ENCODE measurements at places on chromosomes 4 and X.
A peak's percentile ranks its signal among the peaks of the same experiment; 100 is the strongest.

DNA sequence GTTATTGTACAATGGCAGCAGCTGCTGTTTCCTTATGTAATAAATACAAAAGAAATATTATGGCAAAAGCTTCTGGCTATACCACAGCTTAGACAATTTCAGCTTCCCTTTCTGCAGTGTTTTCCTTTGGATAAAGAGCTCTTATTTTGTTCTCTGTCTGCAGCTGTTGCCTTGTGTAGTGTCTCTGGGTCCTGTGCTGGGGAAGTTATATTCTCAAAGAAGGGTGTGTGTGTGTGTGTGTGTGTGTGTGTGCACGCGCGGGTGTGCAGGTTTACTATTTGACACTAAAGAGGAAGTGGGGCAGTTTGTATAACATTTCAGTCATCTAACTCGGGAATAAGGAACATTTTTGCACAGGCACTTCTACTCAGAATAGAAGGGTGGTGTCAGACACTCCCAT lies 83.6 kb downstream of the REPS2 start:
- DNase-seq = no peak

GRCh38 chrX:13805241-13805640 lies 11.7 kb downstream of the GPM6B start:
- no peak for DNase-seq

GRCh38 chrX:44922980-44923379 lies 50.0 kb downstream of the KDM6A start:
- DNase-seq = no peak

GRCh38 chrX:65690057-65690855 lies 22.8 kb downstream of the MSN start:
- DNase-seq = peak; percentile 82

- DNase-seq = peak; percentile 35
Measured at GRCh38 chr4:136725286-136726081, 806.8 kb downstream of the PCDH18 start.

- peak; percentile 22 for DNase-seq
Measured at GRCh38 chr4:137067735-137068134, 464.6 kb downstream of the PCDH18 start.

DNA sequence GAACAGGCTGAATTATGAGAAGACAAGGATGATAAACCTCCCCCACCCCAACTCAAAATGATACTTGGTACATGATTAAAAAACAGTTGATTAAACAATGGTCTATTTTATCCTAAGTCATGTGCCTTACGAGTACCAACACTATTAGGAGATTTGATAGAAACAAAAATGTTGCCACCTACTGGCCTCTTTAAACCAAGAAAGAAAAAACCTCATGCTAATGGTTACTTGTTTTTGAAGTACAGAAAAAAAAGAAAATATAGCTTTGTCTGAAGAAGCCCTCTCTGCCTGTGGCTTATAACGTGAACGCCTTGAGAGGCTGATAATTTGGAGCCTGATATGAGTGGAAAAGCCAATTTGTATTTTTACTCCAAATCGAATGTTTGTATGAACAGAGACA lies 538.2 kb downstream of the DMD start:
- no peak for DNase-seq

GRCh38 chr4:567457-568350 lies 8.4 kb downstream of the TMEM271 start:
- no peak for DNase-seq

GRCh38 chrX:150926304-150926703 lies 27.8 kb upstream of the CD99L2 start:
- DNase-seq = no peak

GRCh38 chr4:85591406-85592098 lies 116.6 kb downstream of the ARHGAP24 start:
- peak; percentile 40 for DNase-seq

DNA sequence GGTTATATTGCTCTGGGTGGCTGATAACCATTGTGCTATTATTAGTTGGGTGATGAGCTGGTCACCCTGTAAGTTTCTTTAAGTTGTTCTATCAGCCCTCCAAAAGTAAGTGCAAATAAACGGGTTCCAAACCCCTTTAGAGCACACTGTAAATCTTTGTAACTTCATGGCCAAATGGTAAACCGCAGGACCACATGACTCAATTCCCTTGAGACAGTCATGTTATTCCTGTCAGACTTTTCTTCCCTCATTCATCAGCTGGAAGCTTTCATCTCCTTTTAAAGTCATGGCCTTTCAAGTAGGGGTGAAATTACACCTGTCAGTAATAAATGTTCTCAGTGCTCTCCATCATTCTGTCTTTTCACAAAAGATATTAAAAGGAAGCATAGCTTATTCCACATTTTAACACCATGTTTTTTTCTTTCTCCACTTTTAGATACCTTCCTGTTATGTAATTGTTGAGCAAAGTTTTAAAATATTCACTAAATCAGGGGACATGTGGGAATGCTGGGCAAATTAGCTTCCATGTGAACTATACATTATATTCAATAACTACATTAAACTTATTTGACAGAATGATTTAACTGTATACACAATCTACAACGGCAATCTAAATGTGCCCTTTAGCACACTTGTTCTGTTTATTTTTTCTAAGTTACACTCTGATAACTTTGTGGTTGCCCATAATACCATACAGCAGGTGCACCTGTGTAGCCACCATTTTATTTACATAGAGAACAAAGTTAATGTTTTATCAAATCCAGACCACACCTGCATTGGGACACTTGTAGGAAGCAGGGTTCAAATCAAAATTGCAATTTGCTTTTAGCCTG lies 275.5 kb downstream of the CFAP299 start:
- DNase-seq = peak; percentile 47

DNA sequence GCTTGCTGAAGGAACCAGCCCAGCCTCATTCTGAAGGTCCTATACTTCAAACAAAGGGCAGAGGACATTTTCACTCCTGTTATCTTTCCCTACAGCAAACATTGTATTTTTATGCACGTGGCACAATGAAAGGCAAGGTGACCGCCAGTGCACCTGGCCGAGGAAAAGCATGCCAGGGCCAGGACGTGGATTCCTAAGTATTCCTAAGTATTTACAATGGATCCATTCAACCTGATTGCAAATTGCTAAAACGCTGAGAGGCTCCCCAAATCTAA lies 127.9 kb upstream of the FTHL17 start:
- no peak for DNase-seq

DNA sequence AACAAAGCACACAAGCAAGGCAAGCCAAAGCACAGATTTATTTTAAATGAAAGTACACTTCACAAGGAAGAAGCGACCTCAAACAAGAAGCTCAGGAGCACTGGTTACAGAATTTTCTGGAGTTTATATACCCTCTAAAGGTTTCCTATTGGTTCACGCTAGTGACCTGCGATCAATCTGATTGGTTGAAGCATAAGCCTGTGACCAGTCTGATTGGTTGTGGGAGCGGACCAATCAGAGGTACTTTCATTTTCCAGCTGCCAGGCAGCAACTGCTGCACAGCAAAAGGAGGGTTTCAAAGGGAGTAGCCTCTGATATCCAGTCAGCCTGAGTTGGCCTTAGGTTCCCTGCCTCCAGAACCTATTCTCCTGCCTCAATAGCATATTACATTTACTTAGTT lies 4.6 kb upstream of the AREG start:
- DNase-seq = no peak

DNA sequence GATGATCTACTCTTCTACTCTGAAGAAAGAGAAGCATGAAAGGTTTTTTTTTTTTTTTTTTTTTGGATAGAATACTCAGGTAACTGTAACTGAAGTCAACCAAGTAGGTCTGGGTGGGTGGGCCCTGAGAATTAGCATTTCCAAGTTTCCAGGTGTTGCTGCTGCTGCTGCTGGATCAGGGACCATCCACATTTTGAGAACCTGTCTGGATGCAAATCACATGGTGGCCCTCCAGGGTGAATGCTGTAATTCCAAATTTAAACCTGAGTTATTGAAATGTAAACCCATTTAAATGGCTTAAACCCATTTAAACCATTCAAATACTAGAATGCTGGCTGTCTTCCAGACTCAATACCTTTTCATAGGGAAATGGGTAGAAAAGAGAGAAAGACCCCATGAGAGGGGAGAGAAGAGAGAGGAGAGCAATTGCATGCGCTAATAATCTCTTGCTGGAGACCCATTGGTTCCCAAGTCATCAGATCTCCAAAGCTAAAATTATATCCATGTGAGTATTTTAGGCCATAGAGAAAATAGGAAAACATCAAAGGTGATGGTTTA lies 17.6 kb downstream of the SUPT20HL1 start:
- DNase-seq = no peak

- no peak for DNase-seq
Measured at GRCh38 chrX:25017667-25018247, 2.0 kb upstream of the ARX start.

- DNase-seq = peak; percentile 61
Measured at GRCh38 chrX:40085102-40085551, 12.6 kb downstream of the BCOR start.

DNA sequence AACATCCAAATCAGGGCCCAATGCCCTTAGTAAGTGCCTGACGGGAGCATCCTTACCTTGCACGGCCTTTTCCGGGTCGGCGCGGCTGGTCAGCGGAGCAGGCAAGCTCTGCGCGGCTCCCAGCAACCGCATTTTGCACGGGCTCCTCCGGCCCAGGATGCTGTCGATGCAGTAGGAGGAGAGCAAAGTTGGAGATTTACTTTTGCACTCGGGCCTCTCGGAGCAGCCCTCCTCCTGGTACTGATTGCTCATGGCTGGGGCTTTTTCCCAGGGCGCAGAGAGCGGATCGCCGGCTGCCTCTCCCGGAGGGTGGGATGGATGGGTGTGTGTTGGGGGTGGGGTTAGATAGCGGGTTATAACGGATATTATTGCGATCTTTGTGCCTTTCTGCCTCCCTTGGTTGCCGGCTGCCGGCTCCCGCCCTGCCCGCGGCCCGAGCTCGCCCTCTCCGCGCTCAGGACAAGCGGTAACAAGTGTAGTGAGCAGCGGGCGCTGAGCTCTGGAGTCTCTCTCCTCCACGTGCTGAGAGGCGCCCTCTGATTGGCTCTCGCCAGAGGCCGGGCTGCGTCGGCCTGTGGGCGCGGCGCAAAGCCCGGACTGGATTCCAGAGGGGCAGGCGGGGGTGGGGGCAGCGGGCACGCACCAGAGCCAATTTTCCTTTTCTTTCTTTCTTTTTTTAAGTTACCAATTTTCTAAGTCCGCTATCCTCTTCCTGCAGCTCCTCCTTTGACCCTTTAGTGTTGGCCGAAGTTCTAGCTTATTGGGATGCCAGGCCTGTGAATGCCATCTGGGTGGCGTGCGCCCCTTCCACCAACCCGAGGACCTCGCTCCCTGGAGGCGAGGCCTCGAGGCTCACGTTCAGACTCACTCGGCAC lies at the start of gene ARX:
TSS of gene ARX (minus strand) at position 480 of the 875 bp plus-strand sequence. CDS start at position 252, 228 bp downstream.
- DNase-seq = peak; percentile 14

- DNase-seq = no peak
Measured at GRCh38 chr4:102399021-102399420, 53.7 kb upstream of the SLC39A8 start.

- DNase-seq = no peak
Measured at GRCh38 chr4:173837517-173837916, 307.5 kb upstream of the HAND2 start.

DNA sequence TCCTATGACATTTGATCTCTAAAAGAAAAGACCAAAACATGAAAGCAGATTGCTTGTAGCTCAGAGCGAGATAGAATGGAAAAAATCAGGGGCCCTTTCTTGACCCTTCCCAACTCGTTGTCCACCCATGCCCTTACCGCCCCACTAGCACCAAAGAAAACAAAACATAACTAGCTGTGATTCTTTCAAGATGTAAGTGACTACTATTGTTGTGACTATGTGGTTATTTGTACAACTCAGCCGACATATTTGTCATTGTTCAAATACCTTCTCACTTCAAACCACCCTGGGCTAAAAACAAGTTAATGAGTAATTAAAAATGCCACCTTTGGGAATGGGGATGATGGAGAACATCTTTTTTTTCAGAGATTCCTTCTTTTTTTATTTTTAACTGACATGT lies 171.2 kb upstream of the GPC4 start:
- no peak for DNase-seq

DNA sequence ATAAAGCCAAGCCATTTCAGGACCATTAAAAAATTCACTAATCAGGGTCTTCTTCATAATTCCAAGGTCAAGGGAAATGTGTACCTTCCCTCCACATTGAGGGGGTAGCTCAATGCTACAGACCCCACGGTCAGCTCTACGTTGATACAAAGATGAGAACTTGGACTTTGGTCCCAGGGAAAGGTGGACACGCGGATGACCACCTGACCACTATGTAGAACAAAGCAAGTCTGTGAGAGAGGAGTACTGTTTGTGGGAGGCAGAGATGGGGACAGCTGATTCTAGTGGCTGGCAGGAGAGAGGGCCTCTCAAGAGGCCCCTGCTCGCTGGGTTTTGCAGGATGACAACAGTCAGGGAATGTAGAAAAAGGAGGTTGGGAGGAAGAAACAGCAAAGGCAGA lies 58.0 kb downstream of the SLC2A9 start:
- no peak for DNase-seq

DNA sequence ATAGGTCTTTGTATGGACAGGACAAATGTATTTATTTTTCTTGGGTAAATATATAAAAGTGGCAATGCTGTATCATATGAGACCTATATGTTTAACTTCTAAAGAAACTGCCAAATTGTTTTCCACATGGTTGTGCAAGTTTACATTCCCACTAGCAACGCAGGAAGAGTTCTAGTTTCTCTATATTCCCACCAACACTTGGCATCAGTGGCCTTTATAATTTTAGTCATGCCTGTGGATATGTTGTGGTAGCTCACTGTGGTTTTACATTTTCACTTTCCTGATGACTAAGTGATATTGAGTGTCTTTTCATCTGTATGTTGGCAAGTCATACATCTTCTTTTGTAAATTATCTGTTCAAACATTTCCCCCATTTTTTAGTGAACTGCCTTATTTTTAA lies 126.0 kb downstream of the EMCN start:
- DNase-seq = peak; percentile 50

- no peak for DNase-seq
Measured at GRCh38 chrX:1389181-1389992, 2.5 kb downstream of the SLC25A6 start.

GRCh38 chr4:10808591-10808990 lies 124.0 kb upstream of the CLNK start:
- no peak for DNase-seq

DNA sequence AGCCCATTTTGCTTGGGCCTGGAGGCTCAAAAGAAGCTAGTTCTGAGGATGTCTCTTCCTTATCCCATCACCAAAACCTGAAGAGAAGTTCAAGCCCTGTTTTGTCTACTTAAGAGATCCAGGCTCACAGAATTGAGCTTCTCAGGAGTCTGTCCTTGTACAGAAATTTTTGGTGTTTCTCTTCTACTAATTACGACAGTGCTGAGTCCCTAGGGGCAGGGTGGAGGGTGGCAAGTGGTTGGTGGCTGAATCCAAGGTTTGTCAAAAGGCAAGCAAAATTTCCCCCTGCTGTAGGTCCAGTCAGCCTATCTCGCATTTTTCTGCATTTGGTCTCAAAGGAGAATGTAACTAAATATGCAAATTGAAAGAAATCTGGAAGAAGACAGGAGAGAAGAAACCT lies 377.9 kb downstream of the SMARCA1 start:
- DNase-seq = no peak

GRCh38 chrX:30900227-30900626 lies 11.2 kb upstream of the TAB3 start:
- DNase-seq = no peak

- no peak for DNase-seq
Measured at GRCh38 chrX:115898382-115899001, 272.1 kb upstream of the AGTR2 start.

GRCh38 chrX:24085101-24085500 lies 30.3 kb downstream of the EIF2S3 start:
- no peak for DNase-seq

Measured in ELR (cell line).